ENCODE measurements at places on chromosomes 1 and 21.

DNA sequence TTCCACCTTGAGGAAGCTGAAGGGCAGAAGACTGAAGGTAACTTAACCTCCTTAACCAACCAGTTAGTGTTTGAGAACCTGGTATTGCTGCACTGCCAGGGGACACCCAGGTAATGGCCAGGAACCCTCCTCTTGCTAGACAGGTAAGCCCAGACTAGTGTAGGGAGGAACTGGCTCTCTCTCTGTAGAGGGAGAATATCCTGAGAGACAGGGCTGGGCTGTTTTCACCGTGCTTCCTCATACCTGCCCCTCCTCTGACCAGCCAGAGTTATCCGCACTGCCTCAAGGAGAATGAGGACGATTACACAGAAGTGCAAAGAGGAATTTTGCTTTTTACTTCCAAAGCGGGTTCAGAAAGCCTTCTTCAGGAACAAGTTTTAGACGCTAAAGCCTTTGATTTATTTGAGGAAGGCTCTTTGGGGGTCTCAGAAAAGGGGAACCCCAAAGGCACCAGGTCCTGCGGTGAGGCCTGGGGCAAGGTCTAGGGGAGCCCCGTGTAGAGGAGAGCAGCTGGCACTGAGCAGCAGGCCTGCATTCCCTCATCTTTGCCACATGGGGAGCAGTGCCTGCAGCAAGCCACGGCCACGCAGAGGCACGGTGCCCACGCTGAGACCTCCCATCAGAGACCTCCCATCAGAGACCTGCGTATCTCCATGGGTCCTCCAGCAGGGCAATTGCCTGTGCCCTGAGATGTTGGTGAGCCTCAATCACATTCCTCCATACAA, 13.5 kb downstream of the GNG4 start:
- no peak for DNase-seq

GRCh38 chr21:45078877-45079281, 4.5 kb downstream of the ADARB1 start:
- DNase-seq: no peak

- peak; percentile 100 for DNase-seq
These were observed 20.4 kb downstream of the AGRN start for GRCh38 chr1:1040004-1040991.

GRCh38 chr21:28419811-28420210, 572.9 kb downstream of the LTN1 start:
- DNase-seq: no peak

DNA sequence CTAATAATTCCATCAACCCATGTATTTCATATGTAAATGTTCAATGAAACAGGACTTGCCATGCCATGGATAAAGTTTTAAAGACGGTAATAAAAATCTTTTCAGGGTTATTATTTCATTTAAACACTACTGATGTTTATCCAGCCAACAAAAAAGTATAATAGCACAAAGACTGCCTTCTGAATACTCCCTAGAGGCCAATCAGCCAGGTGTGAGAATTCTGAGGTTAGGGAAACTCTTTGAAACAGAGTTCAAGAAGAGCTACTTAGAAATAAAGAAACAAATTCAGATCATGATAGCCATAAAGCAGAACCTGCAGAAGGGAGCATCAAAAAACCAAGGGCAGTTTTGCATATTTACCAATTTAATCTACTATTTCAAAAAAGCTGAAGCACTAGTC, 48.7 kb downstream of the AKT3 start:
- DNase-seq: no peak

DNA sequence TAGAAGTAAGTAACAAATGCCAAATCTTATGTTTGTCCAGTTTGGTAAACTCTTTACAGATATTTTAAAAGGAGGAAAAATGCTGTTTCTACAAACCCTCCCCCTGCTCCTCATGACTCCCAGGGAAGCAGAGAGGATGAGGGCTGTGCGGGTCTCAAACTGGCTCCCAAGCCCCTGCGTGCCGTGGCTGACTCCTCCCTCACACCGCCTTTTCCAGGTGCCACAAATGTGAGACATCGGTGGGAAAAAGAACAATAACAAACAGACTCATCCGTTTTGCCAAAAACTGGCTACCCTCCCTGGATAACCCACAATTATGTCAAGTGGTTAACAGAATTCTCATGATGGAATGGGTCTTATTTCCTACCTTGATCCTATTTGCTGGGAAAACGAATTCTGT, 594.6 kb downstream of the PTPRU start:
- DNase-seq: no peak
